Stimulated activated CD8-positive, alpha-beta memory T cell treated with anti-CD3 and anti-CD28 coated beads, Interleukin-4, amount 100 ng/mL, for 1 hour (primary cell): ENCODE measurements at places on chromosomes 1 and 21.

GRCh38 chr1:58922302-58923089 lies 138.6 kb upstream of the JUN start:
- DNase-seq, result no peak

DNA sequence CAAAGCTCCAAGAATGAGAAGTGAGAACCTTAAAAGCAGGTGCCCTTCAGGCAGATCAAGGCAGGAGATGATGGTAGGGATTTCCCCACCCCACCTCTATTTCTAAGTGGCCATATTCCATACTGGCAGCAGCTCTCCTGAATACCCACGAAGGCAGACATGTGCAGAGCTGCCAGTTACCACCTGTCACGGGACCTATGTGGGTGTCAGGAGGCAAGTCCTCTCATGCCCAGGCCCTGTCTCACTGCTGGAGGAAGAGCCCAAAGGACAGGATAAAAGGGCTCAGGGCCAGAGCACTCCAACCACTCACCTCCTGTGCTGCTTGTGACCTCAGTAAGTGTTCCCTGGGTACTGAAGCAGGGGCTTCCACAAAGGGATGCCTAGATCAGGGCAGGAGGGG lies 721 bp upstream of the LCE1B start:
- DNase-seq, result no peak

DNA sequence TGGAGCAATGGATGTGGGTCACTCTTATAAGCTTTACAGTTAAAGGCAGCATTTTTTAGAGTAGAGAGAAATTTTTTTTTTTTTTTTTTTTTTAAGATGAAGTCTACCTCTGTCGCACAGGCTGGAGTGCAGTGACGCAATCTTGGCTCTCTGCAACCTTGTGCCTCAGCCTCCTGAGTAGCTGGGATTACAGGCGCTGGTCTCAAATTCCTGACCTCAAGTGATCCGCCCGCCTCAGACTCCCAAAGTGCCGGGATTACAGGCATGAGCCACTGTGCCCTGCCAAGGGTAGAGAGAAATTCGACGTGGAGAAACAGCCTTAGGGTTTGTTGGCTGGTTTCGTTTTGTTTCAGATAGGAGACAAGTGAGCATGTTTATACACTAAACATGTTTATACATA lies 594.2 kb upstream of the ADAMTS5 start:
- DNase-seq, result no peak

GRCh38 chr1:239998312-239998649 lies 93.4 kb upstream of the FMN2 start:
- no peak for DNase-seq

DNA sequence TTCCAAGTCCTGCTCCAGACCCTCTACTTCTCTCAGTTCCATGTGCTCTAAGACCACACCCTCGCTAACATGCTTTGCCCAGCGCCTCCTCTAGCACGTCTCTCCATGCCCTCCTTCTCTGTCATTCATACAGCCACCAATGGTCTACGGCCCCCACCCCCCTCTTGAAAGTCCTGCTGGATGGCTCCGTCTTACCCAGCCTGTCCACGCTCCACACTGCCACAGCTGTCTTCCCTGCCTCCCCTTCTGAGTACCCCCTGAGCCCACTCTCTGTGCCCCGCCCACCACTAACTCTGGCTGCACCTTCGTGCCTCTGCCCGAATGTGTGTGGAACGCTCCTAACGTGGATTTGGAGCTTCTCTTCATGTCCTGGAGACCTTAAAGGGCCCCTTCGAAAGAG lies 244.6 kb downstream of the TRABD2B start:
- DNase-seq, result no peak

DNA sequence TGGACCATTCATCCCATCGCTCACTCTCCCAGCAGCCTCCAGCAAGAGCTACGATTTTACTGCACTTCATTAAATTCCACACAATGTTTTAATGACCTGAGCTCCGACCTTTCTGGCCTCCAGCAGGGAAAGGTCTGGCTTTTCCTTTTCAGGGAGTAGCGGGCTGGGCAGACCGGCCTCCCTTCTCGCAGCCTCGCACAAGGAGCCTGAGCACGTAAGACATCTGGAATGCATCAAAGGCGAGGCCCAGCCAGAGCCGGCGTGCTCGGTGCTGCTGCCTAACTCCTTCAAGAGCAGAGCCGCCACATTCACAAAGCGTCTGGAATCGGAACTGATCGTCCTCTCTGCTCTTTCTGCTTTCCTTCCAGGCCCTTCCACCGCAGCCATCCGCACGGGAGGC lies 32.5 kb upstream of the FHAD1 start:
- no peak for DNase-seq

DNA sequence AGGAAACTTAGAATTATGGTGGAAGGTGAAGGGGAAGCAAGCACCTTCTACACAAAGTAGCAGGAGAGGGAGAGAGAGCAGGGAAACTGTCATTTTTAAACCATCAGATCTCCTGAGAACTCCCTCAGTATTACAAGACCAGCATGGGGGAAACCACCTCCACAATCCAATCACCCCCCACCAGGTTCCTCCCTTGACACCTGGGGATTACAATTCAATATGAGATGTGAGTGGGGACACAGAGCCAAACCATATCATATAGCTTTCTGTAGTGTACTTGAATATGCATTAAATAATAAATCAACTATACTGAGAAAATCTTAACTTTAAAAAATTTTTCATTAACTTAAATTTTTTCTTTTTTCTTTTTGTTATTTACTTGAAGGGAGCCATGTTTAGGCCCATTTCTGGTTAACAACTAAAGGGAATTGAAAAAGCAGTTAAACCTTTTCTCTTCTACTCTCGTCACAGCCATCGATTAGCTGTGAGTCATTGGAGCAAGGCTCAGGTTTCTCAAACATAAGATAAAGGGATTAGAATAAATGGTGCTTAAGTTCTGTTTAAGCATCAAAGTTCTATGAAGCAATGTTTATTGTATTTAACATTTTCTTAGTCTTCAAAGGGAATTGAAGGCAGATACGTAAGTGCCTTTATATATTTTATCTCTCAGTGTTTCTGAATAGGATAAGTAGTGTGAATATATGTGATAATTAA lies 72.2 kb upstream of the DPT start:
- DNase-seq, result no peak

DNA sequence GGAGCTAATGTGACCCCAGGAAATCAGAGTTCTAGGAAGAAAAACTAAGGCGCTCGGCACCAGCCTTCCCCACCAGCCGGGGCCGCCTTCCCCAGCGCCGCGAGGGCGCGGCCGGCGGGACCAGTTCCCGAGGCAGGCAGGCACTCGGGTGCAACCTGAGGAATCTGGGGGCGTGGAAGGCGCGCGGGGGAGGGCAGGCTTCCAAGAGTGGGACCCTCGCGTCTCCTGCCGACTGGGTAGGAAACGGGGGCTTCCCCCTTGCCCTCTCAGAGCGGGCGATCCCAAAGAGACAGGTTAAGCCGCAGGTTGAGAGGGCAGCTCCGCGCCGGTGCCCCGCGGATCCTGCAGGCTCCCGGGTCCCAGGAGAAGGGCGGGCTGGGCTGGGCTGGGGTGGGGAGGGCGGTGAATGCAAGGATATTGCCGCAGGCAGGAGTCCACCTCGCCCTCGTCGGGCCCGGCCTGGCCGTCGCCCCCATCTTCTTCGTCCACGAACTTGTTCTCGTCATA lies 431 bp downstream of the ARPC5 start:
- DNase-seq, result no peak

- DNase-seq, result no peak
Measured at GRCh38 chr1:63918418-63918945, 144.7 kb downstream of the ROR1 start.

- no peak for DNase-seq
Measured at GRCh38 chr1:154944401-154945159, 8.1 kb upstream of the PMVK start.
